ENCODE measurements at places on chromosomes 2 and 18. TPM values are rescaled to one million over a fixed set of nuclear protein-coding genes. Genes with fewer than 3 reads are reported as not detected.
A peak's percentile ranks its signal among the peaks of the same experiment; 100 is the strongest.

GRCh38 chr2:128376241-128377041 lies 57.8 kb upstream of the HS6ST1 start:
- H3K4me3 ChIP-seq: no peak overlapping the region
- DNase-seq: no peak
- H3K27me3 ChIP-seq: no peaks in the 10 kb centered on the region
- H3K27ac ChIP-seq: no peak overlapping the region
- no peaks in the 10 kb centered on the region for H3K36me3 ChIP-seq

- H3K36me3 ChIP-seq: no peaks in the 10 kb centered on the region
- no peaks in the 10 kb centered on the region for H3K27me3 ChIP-seq
Measured at GRCh38 chr18:58843688-58844035, 21.0 kb upstream of the ZNF532 start.

DNA sequence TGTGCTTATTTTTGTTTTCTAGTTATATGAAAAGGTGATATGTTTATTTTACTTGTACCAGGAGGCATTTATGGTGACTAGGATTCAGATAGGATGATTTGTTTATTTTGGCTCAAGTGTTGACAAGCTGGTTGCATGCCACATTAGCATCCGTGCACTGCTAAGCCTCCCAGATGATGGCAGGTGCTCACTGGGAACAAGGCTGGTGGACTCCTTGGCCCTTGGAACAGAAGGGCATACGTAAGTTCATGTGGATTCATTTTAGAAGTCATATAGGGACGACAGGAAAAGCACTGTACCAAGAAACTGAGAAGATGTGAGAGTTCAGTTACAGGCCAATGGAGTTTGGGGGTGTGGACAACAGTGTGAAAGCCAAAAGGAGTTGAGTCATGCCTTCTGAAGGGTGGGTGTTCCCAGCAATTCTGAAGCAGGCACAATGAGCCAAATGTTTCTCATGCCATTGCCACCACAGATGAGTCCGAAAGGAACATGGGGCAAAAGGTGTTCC lies 166.2 kb downstream of the PHLPP1 start:
- no peaks in the 10 kb centered on the region for H3K36me3 ChIP-seq
- no peak overlapping the region for H3K4me3 ChIP-seq
- DNase-seq: no peak
- H3K27me3 ChIP-seq: no peaks in the 10 kb centered on the region
- H3K4me1 ChIP-seq: peaks cover 3% of the 10 kb centered on the region

- no peaks in the 10 kb centered on the region for H3K4me1 ChIP-seq
- no peaks in the 10 kb centered on the region for H3K27me3 ChIP-seq
- no peak for DNase-seq
- no peaks in the 10 kb centered on the region for H3K36me3 ChIP-seq
Measured at GRCh38 chr2:118932949-118933348, 9.0 kb upstream of the MARCO start.

DNA sequence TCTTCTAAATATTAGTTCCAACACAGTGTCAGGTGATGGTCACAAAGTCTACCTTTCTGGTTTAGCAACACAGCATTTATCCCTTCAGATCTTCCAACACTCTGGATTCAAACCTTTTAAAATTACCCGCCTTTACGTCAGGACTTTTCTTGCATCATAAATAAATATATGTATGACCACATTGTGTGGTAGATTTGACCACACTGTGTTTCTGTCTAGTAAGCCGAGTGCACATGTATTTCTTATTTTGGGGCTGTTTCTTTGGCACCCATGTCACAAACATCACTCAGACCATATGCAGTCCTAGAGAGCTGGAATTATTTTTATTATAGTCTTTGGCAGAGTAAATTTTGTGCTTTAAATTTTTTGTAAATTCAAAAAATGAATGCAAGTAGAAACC lies 172.1 kb downstream of the ANKRD44 start:
- peak overlapping the region; percentile 10 for H3K4me3 ChIP-seq
- peak overlapping the region; percentile 80 for H3K27ac ChIP-seq
- 0 out of 2 replicates have a peak, but pooled peaks cover 7% of the 10 kb centered on the region for H3K36me3 ChIP-seq
- H3K27me3 ChIP-seq: no peaks in the 10 kb centered on the region
- no peak for DNase-seq

GRCh38 chr18:48868468-48869466 lies 82.0 kb downstream of the SMAD7 start:
- no peaks in the 10 kb centered on the region for H3K27me3 ChIP-seq
- H3K27ac ChIP-seq: no peak overlapping the region
- peak; percentile 69 for DNase-seq
- H3K4me3 ChIP-seq: no peak overlapping the region
- H3K4me1 ChIP-seq: peaks cover 8% of the 10 kb centered on the region
- no peaks in the 10 kb centered on the region for H3K36me3 ChIP-seq

ALK gene
- total RNA-seq: not detected

- no peaks in the 10 kb centered on the region for H3K4me1 ChIP-seq
- H3K36me3 ChIP-seq: no peaks in the 10 kb centered on the region
- H3K4me3 ChIP-seq: no peak overlapping the region
- no peak overlapping the region for H3K27ac ChIP-seq
- DNase-seq: peak; percentile 83
Measured at GRCh38 chr2:95389245-95390119, 13.0 kb upstream of the FAHD2A start.

GRCh38 chr2:170101789-170102188 lies 76.2 kb upstream of the MYO3B start:
- no peak overlapping the region for H3K27ac ChIP-seq
- no peak overlapping the region for H3K4me3 ChIP-seq
- H3K27me3 ChIP-seq: no peaks in the 10 kb centered on the region
- no peaks in the 10 kb centered on the region for H3K36me3 ChIP-seq
- no peak for DNase-seq
- H3K4me1 ChIP-seq: no peaks in the 10 kb centered on the region

Data from Karpas-422 (cell line).